D341Med (cell line): ENCODE measurements at places on chromosomes 5 and 9.

DNA sequence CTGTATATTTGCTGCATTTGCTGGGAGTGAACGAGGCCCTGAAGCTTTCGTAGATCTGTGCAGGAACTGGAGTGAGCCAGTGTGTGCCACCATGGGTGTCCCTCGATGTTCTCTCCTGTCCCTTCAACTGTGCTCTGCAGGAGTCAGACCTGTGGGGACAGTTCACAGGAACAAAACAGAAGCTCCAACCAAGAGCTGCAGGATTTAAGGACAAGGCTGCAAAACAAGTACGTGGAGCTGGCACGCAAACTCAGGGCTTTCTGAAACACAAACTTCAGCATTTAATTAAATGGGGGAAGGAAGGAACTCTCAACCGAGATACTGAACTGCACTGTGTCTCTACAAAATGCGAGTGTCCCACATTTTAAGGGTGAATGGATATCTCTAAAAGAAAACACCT lies 24.2 kb downstream of the BASP1 start:
- DNase-seq: no peak

- DNase-seq: no peak
These were observed 84.3 kb downstream of the RAI14 start for GRCh38 chr5:34740389-34740806.

DNA sequence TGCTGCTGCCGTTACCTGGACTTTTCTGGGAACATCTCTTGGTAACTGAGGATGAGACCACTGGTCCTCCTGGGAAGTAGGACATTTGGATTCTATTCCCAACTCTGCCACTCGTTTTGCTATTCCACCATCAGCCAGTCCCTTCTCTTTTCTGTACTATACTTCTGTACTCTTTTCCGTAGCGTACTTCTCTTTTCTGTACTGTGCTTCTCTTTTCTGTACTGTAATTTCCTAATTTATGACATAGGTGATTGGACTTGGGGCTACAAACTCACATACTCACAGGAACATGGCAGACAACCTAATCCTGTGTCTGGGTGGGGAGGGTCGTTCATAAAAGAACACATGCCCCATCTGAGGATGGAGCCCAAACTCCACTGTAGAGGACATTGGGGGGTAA lies 335.3 kb upstream of the PANK3 start:
- no peak for DNase-seq

GRCh38 chr5:34586117-34586885 lies 69.8 kb upstream of the RAI14 start:
- DNase-seq: no peak

DNA sequence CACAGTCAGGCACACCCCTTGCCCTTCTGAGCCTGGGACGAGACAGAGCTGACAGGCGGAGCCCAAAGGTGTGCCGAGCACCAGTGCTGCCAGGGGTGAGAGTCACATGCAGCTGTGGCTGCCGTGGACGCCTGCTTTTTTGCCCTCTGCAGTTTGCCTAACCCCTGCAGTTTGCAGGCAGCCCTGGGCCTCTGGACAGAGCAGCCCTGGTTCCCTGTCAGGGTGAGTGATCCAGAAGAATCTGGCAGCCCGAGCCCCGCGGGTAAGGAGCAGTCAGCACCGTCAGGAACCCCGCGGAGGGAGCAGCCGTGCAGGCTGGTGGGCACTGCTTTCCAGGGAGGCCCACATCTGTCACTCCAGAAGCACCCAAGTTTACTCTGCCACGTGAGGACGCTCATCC lies 30.3 kb downstream of the CEP72 start:
- DNase-seq: no peak

GRCh38 chr9:86252870-86253269 lies 6.6 kb downstream of the C9orf153 start:
- no peak for DNase-seq

DNA sequence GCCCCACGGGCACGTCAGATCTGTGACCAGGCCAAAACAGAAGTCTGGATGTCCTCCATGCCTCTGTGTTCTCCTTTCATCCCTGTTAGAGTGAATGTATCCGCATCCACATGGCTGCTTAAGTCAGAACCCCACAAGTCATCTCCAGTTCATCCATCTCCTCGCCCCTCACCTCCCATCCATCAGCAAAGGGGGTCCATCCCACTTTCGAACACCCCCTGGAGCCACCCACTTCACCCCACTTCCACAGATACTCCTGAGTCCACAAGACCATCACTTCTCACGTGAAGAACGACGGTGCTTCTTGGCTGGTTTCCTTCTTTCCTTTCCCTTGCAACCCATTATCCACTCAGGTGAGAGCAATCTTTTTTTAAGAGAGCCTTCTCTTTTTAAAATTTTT lies 3.5 kb upstream of the SPOCK1 start:
- DNase-seq: no peak

- DNase-seq: no peak
These were observed 52.5 kb upstream of the CDKN2AIPNL start for GRCh38 chr5:134463991-134464760.

DNA sequence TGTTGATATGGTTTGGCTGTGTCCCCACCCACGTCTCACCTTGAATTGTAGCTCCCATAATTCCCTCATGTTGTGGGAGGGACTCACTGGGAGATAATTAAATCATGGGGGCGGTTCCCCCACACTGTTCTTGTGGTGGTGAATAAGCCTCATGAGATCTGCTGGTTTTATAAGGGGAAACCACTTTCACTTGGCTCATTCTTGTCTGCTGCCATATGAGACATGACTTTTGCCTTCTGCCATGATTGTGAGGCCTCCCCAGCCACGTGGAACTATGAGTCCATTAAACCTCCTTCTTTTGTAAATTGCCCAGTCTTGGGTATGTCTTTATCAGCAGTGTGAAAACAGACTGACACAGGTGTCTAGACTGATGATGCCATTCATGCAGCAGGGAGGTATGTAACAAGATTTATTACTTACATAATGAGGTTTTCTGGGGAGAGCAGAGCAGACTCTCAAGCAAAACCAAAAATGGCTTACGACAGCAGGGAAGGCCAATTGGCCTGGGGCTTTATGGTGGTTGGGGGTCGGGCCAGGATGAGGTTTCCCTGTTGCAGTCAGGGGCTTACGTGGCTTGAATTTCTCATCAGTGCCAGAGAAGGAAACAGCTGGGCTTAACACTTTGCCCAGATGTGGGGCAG lies 9.5 kb upstream of the COMMD10 start:
- DNase-seq: no peak

GRCh38 chr5:64595031-64595855 lies 89.4 kb downstream of the RGS7BP start:
- DNase-seq: no peak

- peak; percentile 76 for DNase-seq
These were observed 9.0 kb downstream of the TOR1B start for GRCh38 chr9:129811967-129812363.

DNA sequence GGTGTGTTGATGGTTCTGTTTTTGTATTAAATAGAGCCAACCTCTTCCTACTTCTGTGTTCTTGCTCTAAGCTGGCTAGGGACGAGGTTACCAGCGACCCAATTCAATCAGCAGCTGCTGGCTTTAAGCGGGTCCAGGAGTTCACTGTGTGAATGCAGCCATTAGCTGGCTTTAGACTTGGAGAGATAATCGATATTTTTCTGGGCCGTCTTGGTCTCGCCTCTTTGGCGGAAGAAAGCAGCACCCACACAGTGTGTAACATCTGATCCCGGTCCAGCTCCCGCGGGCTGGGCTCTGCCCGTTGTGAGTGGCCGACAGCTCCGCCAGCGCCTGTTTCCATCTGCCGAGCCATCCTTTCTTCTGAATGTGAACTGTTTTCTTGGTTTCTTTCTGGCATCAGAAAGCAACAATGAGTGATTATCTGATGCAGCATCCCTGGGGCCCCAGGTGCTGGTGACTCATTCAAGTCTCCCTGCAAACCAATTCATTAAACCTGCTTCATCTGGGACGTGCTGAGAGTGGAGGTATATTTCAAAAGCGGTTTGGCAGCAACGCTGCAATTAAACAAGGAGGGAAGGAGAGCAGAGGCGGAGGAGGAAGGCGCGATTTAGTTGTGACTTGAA lies 90.8 kb upstream of the IRX4 start:
- DNase-seq: no peak

DNA sequence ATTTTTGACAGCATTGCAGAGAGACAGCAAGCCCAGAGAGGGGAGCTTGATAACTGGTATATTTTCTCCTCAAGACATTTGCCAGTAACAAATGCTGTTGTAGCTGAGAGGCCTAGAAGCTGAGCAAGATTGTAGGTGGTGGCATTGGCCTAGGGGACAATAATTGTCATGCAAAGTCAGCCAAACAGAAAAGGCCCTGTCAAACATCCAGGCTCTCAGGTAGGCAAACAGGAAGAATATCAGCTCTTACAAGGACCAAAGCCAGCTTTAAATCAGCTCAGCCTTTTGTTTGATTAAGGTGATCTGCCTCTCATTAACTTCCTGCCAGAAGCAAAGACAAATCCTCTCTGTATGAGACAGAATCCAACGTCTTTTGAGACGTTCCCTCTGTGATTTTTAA lies 29.7 kb upstream of the BARX1 start:
- DNase-seq: no peak

- DNase-seq: no peak
These were observed 132.5 kb downstream of the HSD17B3 start for GRCh38 chr9:96169484-96169883.

GRCh38 chr5:124718380-124718789 lies 28.1 kb downstream of the ZNF608 start:
- peak; percentile 49 for DNase-seq

GRCh38 chr9:87286506-87286905 lies 211.2 kb upstream of the DAPK1 start:
- no peak for DNase-seq

DNA sequence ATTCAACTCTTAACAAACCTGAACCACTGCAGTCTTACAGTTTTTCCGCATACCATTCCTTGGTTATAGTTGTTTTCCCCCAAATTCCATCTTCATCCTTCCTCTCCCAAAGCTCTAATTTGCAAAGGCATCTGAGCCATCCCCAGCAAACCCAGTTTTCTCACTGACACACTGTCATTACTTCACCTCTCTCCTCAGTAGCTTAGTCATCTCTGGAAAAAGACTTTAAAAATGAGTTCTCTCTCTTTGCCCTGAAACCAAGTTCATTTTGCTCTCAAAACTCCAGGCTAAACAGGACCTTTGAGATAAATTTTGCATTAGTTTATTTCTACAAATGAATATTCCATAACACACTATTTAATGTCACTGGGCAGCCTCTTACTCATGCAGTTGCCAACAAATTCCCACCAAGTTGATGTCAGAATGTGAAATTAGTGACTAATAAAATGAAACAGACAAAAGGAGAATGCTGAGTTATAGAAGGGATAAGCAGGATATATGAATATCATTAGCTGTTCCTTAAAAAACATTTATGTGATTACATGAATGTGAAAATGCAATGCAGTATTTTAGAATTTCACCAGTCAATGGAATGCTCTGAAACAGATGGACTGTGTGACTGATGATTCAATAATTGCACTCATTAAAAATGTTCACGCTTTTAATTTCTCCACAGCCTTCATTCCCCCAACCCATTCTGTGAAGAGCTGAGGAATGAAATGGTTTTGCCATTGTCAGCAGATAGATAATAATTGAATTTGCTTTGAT lies 107.4 kb upstream of the DMAC1 start:
- no peak for DNase-seq

GRCh38 chr9:116516456-116516855 lies 170.6 kb upstream of the TRIM32 start:
- no peak for DNase-seq

- DNase-seq: no peak
These were observed 123.9 kb downstream of the TLE4 start for GRCh38 chr9:79695531-79696175.

GRCh38 chr5:74576941-74577456 lies 63.5 kb downstream of the ENC1 start:
- no peak for DNase-seq

DNA sequence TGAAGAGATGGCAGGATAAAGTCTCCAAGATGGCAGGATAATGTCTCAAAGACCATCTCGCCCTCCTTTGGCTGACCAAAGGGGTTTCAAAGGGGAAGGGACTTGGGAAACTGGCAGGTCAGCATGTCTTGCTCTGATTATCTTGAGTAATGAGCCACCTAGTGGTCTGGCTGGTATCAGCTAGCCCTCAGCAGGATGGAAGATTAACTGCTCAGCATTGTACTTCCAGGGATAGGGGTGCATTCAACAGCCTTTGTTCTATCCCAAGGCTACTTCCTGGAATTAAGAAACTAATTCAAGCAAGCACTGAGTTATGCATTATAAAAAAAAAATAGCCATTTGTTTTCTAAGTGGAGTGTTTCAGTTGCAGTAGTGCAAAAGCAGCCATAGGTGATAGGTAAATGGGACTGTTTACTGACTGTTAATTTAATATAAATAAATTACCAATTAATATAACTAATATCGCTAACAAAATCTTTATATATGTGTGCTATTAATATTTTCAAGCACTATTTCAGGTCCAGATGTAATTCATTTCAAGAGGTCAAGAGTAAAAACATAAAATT lies 555.5 kb downstream of the CDH9 start:
- peak; percentile 67 for DNase-seq

GRCh38 chr9:97547098-97547829 lies 45.8 kb downstream of the TMOD1 start:
- no peak for DNase-seq

GRCh38 chr9:69649566-69650250 lies 22.5 kb downstream of the APBA1 start:
- no peak for DNase-seq

DNA sequence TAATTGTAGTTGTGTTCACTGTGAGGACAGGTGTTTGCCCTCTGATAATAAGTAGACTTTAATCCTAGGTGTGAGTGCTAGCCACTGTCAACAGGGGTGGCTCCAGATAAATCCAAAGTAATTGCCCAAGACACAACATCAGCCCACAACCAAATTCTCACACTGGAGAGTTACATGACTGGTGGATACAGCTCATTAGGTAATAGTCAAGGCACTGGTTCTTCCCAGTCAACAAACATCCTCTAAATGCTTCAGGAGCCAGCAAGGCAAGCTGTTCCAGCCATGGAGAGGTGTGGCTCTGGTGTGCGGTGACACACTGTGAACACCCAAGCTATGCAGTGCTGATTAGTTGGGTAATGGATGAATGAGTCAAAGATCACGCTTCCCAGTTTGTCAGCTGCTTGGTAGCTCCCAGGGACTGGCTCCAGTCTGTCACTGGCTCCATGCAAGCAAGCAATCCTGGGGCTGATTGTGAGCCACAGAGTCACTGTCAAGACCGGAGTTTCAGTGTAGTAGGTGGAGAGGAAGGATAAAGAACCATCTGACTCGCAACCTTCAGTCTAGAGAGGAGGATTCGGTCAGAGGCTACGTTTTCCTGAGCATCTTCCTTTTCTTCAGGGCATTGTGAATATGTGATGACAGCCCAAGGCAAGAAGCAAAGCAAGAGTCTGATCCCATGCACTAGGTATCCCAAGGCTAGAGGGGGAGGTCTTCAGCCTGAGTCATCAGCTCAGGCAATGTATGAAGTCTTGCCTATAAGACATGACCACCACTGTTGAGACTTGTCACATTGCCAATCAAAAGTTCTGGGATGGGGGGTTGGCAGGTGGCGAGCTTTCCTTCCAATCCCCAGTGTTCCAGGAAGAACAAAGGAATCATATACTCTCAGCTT lies 63.1 kb downstream of the UGCG start:
- DNase-seq: no peak

DNA sequence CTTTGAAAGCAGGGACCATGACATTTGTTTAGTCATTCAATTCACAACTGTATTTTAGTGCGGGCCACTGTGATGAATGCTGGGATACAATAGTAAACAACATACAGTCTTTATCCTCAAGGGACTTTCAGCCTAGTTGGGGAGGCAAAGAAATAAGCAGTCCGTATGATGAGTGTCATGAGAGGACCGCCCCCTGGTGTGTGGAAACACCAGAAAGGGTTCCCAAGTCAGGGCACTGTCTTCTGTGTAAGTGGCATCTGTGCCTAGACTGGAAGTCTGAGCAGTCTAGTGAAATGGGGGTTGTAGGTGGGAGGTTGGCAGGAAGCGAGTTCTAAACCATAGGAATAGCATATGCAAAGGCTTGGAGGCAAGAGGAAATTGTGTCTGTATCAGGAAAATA lies 6.8 kb downstream of the C9orf43 start:
- DNase-seq: no peak
